Inflammatory macrophage treated with lipopolysaccharide for 1 hour (primary cell): ENCODE measurements at places on chromosomes 12 and 14.

DNA sequence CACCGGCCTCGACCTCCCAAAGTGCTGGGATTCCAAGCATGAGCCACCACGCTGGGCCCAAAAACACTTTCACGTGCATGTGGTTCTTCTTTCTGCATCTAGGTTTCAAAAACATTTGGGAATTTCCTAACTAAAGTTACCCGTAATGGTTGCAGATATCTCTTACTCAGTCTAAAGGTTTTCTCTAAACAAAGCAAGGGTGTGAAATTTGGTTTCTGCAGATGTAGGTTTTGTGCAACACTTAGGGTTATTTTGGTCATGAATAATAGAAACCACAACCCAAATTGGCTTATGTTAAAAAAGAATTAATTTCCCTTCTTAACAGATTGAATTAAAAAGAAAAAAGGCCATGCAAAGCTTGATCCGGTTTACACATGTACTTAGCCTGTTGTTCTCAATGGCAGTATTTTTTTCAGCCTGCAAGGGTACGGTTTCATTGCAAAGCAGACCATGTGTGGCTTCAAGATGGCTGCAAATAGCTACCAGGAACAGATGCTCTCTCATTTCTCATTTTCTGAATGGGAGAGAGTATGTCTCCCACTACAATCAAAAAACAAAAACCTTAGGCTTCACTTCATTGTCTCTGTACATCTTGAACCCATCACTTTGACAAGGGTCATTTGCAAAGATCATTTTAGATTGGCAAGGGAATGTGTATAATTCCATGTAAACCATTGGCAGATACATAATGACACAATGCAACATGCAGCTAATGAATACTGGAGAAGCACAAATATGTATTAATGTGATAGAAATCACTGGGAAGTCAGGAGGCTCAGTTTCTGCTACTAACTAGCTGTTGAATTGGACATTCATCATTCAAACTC, 491.2 kb upstream of the FLRT2 start:
- no peak for DNase-seq

GRCh38 chr12:23929906-23930305, 19.6 kb downstream of the SOX5 start:
- no peak for DNase-seq

DNA sequence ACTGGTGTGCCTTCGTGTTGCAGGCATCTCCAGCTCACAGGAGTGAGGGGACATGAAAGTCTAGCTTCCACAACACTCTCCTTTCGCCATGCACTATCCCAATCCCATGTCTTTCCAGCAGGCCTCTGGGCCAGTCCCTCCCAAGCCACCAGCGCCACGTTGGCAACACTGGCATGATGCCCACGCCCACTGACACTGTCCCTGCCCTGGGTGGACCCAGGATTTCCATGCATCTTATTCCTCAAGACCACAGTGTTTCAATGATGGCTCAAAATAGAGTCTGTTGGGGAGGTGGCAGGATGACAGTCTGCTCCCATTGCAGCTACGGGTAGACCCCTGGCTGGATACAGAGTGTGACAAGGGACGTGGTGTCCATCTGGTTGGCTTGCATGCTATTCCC, 2.3 kb downstream of the SP7 start:
- DNase-seq, result no peak

DNA sequence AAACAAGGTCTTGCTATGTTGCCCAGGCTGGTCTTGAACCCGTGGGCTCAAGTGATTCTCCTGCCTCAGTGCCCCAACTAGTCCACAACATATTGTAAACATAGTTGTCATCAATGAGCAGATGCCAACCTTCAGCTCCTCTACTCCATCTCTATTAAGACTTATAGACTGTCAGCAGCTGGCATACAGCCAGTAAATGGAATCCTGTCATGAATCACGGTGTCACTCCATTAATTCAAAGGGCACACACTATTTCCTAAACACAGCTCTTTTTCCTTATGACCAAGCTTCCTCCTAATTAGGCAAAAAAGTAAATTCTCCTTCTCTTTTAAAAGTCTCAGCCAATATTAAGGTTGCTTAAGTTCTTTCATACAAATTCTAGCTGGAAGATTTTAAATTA, 111.2 kb downstream of the ITPR2 start:
- peak; percentile 55 for DNase-seq

DNA sequence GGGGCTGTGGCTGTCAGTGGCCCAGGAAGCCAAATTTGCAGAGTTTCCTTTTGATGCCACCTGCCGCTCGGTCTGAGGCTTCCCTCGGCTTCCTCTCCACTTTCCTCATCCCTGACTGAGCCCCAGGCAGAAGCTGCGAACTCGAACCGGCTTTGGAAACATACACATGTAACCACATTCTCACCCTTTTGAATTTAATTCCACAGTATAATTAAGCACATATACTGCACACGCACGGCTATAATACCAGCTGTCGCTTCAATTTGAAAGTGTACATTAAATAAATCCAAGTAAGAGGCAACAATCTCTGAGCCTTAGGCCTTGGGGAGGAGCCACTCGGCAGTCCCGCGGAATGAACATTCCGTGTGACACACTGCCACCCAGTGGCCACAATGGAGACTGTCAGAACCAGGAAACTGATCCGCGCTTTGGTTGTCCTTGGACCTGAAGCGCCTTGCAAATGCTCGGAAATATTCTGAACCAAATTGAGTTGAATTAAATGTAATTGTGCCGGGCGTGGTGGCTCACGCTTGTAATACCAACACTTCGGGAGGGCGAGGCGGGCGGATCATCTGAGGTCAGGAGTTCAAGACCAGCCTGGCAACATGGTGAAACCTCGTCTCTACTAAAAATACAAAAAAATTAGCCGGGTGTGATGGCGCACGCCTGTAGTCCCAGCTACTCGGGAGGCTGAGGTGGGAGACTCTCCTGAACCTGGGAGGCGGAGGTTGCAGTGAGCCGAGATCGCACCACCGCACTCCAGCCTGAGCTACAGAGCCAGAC, 117.9 kb upstream of the TMPO start:
- DNase-seq, result peak; percentile 59

GRCh38 chr12:52980650-52981423, 25.4 kb upstream of the EIF4B start:
- DNase-seq, result peak; percentile 74

DNA sequence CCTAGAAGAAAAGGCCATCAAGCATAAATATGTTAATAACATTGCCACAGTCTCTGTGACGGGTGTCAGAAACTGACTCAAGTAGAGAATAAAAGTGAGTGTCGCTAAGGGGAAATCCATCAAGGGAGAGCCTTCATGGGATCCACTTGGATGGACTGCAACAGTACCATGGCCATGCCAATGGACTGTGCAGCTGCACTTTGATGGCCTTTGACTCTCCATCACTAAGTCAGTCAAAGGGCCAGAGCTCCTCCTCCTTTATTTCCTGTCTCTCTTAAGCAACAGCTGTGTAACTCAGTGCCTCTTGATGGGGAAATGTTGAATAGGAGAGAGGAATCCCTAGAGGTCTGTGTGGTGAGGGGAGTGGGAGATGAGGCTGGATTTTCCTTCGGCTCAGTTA, 335.2 kb downstream of the BMP4 start:
- no peak for DNase-seq

GRCh38 chr14:23169622-23170021, 13.8 kb downstream of the SLC7A8 start:
- no peak for DNase-seq
